Stimulated activated naive CD8-positive, alpha-beta T cell treated with anti-CD3 and anti-CD28 coated beads, Interleukin-15, Interleukin-2, amounts not matched to agents 100 U/mL and 50 U/mL, for 24 hours (primary cell): ENCODE measurements at places on chromosomes 16 and 17.
A peak's percentile ranks its signal among the peaks of the same experiment; 100 is the strongest.

- DNase-seq: peak; percentile 85
These were observed 7.0 kb downstream of the MPP2 start for GRCh38 chr17:43900183-43900857.

DNA sequence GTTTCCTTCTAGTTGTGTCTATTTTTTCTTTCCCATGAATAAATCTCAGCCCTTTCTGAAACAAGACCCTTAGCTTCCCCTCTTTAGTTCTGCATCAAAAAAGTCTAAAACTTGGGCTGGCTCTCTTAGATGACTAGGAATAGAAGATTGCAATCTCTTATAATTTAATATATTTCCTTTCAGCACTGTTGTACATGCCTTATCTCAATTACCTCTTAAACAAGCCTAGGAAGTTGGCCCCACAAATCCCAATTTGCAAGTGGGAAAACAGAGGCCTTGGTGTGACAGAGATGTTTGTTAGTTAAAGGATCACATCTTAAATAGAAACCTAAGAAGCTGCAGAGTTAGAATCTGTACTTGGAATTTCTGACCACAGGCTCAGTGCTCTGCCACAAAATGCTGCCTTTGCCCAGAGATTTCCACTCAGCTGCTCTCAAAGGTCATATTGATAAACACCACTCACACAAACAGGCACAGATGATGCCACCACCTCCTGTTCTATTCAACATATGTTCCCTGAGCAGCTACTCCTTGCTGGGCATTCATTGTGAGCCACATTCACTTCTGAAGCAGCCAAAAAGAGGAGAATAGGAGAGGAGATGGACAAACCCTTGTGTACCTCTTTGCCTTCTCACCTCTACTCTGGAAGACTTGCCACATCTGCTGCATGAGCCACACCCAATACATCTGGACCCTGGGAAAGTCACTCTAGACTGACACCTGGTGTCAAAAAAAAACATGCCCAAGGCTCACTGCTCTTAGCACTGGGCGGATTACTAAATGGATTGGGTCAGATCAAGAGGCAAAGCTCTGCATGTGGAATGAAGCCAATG, 5.5 kb downstream of the CCDC182 start:
- no peak for DNase-seq

GRCh38 chr16:49274591-49274990, 7.0 kb downstream of the CBLN1 start:
- DNase-seq: no peak

GRCh38 chr17:19269106-19269505, 31.9 kb downstream of the EPN2 start:
- no peak for DNase-seq

DNA sequence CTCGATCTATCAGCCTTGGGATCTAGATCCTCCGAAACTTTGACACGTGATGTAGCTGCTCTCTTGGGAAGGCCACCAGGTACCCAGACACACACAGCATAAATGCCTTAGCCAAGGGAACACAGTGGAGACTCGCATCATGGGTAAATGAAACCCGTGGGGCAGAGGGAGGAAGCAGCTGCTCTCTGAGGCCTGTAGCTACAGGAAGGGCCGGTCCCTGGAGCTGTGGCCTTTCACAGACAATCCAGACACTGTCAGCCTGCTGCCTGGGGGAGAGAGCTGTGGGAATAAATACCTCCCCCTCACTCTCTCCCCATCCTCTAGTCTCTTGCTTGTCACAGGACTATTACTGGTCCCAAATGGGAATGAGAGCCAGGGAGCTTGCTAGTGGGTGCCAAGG, 351.2 kb downstream of the UTP18 start:
- DNase-seq: no peak

- no peak for DNase-seq
These were observed 3.2 kb upstream of the ASB16 start for GRCh38 chr17:44167181-44167861.
